ENCODE measurements at places on chromosomes 5 and 9. TPM values are rescaled to one million over a fixed set of nuclear protein-coding genes. Genes with fewer than 3 reads are reported as not detected.
A peak's percentile ranks its signal among the peaks of the same experiment; 100 is the strongest.

The TAS2R1 gene
- not detected for total RNA-seq

The PCDHB2 gene
- total RNA-seq = 3.8 TPM

The MIGA2 gene
- total RNA-seq = 20.7 TPM

The HACD4 gene
- 10.6 TPM for total RNA-seq

- no peak for DNase-seq
Observed at GRCh38 chr5:8577792-8578191, 708.8 kb downstream of the MTRR start.

- DNase-seq = peak; percentile 57
Observed at GRCh38 chr5:1667648-1668140, 131.9 kb downstream of the MRPL36 start.

DNA sequence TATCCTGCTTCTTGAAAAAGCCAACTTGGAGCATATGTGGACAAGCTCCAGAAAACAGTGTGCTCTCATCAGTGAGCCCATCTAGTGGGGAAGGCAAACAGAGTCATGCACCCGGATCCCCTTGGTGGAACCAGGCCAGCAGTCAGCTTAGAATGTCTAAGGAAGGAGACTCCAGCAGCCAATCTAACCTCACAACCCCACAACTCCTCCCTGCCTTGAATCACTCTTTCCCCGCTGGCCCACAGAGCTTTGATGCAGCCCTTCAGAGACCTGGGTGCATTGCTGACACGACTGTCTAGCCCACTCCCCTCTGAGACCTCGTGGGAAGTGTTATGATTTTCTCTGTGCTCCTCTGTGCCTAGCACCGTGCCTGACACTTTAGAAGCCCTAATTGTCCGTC is 623.7 kb downstream of the BNC2 start:
- DNase-seq = no peak

DNA sequence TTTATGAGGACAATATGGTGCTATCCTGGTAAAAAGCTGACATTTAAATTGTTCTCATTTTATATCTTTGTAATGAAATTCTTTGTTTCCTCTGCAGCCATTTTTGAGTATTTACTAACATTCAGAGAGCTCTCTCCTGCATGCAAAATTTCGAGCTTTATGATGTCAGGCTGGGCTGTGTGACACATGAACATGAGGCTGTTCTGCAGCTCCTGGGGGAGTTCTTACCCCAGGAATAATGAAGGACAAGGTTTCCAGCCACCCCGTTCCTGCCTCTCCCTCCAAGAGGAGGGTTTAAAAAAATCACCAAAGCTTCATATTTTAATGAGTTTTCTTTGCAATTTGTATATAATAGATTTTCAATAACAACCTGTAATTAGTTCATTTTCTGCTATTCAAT is 252.4 kb downstream of the HSPA4 start:
- DNase-seq = no peak

DNA sequence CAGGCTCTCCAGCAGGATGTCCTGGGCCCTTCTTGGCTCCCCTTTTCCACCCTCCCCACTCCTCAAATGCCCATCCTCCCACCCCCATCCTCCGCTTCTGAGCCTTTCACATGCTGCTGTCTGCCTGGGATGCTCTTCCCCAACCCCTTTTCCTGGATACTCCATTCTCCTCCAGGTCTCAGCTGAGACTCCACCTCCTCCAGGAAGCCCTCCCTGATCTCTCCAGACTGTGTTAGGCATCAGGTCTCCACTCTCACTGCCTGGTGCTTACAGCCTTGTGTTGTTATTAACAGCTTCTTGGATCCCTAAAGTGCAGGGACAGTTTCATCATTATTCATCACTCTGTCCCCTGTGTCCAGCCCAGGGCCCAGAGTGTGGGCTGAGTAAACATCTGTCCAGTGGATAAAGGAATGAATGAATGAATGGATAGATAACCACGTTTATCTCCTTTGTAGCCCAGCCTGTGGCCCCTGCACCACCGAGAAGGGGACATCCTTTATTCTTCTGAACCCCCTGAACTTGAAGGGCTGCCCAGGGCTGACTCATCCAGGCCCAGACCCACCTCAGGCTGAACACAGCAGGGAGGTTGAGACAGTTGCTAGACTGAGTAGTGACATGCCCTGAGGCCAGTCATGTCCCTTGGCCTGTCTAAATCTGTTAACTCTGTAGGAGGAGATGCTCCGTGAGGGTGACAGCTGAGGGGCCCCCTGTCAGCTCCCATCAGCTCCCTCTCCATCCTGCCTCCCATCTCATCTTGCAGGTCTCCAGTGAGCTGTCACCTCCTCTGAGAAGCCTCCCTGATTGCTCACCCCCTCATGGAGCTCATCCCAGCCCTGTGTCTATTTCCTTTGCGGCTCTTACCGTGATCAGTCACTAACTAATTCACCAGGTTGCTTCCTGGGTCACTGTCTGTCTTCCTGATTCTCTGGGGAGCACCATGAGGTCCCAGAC is 14.6 kb upstream of the LAMC3 start:
- no peak for DNase-seq

DNA sequence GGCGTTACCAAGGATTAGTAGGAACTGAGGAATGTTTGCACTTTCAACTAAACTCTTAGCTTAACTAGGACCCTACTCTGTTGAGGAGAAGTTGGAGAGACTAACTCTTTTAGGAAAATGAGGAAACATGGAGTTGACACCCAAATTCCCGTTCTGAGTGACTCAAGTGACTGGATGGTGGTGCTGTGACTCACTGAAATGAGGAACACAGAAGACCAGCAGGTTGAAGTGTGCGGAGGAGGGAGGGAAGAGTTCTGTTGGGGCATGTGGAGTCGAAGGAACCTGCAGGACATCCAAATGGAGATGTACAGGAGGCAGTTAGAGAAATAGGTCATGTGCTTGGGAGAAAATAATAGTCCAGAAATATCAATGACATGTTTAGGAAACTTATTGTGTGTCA is 8.2 kb downstream of the HEXB start:
- DNase-seq = no peak

DNA sequence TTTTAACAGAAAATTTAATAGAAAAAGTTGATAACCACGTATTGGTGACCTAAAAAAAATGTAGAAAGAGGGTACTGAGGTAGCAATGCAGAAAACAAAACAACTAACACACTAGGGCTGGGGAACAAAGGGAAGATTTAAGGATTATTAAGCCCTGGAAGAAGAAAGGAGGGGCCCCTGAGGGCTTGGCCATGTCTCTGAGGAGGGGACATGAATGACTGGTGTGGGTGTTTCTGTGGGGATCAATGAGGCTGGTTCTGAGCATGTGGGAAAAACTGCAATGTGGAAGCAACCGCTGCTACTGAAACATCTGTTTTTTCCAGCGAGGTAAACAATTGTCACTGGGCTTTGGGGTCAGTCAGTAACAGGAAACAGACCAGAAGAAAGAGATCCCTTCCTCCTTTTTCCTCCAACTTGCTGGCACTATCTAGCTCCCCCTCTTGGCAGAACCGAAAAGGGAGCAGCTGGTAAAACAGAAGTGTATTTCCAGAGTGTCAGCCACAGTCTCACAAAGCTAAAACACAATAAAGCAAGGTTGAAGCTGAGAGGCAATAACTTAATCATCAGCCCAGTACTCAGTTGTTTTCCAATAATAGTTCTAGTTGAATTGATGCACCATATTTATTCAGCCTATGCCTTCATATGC is 48.3 kb downstream of the ATPSCKMT start:
- DNase-seq = no peak

DNA sequence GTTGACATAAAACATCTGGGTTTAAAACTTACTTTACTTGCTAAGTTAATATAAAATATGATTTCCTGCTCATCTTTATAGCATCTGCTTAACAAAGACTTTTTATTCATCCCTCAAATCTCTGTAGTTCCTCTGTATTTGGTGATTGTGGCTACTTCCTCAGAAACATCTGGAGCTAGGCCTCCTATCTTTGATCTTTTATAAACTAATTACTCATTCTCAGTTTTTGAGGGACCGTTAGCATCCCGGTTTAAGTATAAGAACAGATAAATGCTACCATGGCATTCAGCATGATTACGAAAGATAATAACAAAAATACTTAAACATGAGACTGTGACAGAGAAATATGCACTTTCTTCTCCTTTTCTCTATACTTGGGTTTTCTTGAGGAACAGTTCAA is 85.3 kb downstream of the SLC38A9 start:
- DNase-seq = no peak
